NCI-H1048 (cell line): ENCODE measurements at places on chromosomes 6 and 20.

DNA sequence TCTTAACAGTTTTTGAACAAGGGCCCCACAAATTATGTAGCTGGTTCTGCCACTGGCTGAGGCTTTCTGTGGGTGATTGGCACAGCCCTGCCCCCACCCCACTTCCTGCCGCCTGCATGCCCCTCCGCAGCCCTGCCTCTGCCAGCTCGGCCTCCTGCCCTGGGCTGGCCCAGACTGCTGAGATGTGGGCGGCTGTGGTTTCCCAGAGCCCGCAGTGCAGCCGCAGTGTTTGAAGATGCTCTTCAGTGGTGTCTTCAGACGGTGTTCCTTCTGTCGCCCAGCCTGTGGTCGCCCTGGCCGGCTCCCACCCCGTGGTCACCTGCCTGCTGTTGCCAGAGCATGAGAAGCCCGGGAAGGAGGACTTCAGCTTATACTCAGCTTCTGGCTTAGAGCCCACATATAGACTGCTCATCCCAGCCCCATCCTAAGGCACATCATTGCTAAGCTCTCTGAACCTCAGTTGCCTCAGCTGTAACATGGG, 154.3 kb downstream of the VEGFA start:
- no peak for DNase-seq

GRCh38 chr6:161373905-161374451, 100.1 kb upstream of the AGPAT4 start:
- DNase-seq, result peak; percentile 60

GRCh38 chr6:89475634-89476033, 42.7 kb downstream of the ANKRD6 start:
- DNase-seq, result no peak

GRCh38 chr6:52739134-52739533, 24.1 kb downstream of the GSTA2 start:
- DNase-seq, result no peak

DNA sequence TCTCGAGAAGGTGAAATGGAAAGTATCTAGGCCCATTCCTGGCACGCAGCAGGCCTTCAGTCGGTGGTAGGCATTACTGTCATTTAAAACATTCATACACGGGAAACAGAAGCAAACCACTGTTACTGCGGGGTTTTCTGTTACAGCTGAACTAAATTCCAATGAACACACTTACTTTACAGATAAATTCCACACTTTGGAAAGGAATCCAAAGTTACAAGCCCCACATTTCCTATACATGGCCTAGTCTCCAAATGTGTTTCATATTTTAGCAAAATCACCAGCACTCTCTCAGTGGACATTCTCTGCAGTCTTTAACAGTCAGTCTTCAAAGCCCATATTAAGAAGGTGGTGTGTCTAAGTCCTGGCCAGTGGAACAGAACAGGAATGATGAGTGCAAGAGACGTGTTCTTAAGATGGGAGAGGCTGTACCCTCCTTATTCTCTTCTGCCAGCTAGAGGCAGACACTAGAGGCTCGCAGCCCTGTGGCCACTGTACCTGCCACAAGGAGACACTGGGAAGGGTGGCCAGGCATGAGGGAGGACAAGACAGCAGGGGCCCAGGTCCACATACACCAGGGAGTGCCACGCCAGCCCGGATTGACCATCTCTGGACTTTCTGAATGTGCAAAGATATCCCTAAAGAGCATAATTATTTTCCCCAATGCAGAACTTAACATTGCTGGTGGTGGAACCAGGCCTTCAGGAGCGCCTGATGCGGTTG, 76.4 kb downstream of the CDC5L start:
- no peak for DNase-seq

- no peak for DNase-seq
Measured at GRCh38 chr6:167719920-167720319, 106.8 kb upstream of the AFDN start.

DNA sequence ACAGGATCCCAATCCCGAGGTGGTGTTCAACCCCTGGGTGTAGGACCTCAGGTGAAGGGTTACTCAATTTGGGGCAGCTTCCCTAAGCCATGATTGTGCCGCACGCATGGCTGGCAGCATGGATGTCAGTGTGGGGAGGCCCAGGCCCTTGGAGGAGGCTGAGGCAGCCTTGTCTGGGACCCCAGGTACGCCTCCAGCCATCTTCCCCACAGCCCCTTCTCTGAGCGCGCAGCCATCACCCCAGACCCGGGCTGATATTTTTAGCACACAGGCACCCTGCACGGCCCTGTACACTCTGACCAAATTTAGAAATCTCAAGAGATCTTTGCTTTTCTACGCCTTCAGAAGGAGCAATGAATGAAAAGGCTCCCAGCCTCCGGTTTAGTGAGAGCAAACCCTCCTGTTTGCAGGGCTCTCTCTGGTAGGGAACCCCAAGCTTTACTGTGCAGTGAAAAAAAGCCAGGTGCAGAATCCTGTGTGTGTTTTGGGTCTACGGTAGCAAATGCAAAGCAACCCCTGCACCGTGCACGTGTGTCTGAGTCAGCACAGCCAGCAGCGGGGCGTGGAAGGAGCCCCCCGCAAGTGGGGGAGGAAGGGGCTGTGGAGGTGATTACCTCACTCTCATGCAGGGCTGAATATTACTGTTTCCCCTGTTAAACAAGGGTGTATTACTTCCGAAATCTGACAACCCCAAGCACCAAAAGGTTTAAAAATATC, 44.3 kb downstream of the CTCFL start:
- DNase-seq, result no peak

- DNase-seq, result no peak
Measured at GRCh38 chr6:109800771-109801170, 109.7 kb downstream of the FIG4 start.

GRCh38 chr6:132893772-132894490, 79.6 kb downstream of the RPS12 start:
- DNase-seq, result peak; percentile 62

DNA sequence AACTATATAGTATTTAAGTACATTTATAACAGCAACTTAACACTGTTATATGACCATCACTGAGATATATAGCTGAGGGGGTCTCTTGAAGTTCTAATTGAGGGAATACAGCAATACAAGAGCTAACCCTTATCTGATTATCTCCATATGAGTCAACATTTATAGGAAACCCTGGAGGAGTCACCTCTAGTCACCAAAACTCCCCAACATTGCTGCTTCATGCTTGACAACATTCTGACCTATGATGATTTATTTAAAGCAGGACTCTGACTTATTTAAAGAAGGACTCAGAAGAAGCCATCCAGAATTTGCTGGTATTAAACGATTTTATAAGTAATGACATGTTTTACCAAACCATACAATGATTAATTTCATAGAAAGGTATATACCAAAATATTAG, 182.6 kb upstream of the NOX3 start:
- no peak for DNase-seq

GRCh38 chr6:42152024-42152423, 9.6 kb upstream of the C6orf132 start:
- no peak for DNase-seq

GRCh38 chr6:16406966-16407365, 168.6 kb downstream of the GMPR start:
- DNase-seq, result no peak

DNA sequence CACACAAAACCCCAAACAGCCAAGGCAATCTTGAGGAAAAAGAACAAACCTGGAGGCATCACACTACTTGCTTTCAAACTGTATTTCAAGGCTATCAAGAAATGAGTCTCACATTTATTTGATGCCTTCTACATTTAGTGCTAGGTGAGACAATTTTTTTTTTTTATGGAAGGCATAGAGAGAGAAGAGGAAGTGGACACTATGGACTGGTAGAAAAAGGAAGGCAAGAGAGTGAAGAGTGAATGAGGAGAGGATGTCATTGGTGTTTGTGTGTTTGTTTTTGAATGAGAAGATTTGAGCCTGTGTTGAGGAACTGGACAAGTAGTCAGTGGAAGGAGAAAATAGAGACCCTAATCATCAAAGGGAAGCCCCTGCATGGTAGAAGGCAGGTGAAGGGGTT, 182.0 kb upstream of the JAG1 start:
- no peak for DNase-seq

GRCh38 chr6:127019828-127020227, 98.6 kb upstream of the RSPO3 start:
- DNase-seq, result no peak

DNA sequence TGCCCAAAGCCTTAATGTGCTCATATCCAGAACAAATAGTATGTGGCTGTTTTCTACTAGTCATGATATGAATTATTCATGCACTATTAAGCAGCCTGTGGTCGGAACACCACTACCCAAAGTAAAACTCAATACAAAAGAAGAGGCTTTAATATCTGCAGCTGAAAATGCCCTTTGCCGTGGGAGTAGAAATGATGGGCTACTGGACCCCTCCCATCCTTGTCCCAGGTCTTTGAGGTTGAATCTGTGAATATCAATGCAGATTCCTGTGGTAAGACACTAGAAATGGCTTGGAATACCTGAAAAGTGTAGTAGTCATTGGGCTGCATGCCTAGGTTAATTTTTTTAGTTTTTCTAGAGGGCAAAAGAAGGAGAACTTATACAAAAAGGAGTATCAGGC, 303.7 kb downstream of the TBC1D7 start:
- no peak for DNase-seq

GRCh38 chr20:15022921-15023320, 685.5 kb upstream of the FLRT3 start:
- no peak for DNase-seq

- no peak for DNase-seq
Measured at GRCh38 chr20:9919271-9920014, 80.6 kb upstream of the PAK5 start.

GRCh38 chr6:157791450-157791849, 31.6 kb upstream of the SNX9 start:
- no peak for DNase-seq
